ENCODE measurements at places on chromosomes 4 and X.

DNA sequence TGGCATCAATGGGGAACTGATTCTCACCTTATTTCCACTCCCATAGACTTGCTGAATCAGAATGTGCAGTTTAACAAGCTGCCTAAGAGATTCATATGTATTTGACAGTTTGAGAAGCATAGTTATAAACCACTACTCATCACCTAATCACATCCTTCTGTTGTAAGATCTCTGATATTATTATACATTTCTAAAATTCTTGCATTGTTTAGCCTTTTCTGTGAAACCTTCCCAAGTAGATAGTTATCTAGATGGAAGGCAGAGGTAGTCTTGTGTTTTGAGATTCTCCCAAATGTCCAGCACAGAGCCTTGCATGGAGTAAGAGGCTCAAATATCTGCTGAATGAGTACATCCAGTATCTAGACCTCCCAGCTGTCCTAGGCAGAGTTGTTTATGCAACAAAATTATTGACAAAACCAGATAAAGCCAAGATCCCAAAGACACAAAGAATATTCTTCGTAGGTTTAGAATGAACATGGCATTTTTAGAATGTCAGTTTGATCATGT, 227.3 kb downstream of the KDR start:
- DNase-seq = no peak

DNA sequence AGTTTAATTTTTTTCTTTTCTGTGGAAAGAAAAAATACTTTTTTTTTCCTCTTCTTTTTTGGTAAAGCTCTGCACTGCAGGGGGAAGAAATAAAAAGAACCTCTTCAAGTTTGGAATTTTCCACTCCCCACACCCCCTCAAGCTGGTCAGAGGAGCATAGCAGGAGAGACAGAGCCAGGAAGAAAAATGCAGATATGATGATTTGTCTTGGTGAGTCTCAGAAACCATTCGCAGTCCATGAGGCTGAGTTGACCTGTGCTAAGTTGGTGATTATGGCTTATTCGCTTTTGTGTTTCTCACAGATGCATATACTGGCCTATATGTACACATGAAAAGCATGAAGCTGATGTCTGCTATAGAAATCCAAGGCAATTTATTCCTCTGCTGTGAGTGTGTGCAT, 205.9 kb downstream of the LDB2 start:
- DNase-seq = no peak

GRCh38 chrX:151679798-151680402, 15.4 kb upstream of the PRRG3 start:
- DNase-seq = no peak

DNA sequence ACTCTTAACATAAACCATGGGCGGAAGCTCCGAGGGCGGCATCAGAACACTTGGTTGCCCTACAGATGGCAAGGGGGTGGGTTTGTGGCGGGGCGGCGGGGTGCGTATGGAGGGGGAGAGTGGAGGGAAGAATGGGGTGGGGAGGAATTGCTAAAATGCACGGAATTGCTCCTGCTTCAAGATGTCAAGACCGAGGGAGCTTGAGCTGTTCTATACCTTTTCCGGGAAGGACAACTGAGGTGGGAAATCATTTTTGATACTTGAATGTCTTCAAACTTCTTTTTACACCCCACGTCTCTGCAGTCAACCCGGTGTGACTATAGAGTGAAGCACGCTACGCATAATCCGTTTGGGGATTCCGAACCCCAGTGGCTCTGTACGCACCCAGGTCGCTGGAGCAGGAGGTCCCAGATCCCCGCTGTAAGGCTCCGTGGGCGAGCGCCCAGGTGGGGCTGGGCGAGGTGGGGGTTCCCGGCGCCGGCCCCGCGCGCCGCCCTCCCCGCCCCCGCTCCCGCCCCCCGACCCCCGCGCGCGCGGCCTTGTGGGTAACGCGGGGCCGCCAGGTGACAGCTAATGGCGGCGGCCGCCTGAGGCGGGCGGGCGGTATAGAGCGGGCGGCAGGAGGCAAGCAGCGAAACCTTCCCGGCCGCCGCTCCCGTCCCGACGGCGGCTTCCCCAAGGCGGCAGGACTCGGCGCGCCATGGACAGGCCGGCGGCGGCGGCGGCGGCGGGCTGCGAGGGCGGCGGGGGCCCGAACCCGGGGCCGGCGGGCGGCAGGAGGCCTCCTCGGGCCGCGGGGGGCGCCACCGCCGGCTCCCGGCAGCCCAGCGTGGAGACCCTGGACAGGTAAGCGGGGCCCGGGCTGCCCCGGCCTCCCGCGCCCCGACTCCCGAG, at the start of gene MTMR1:
Gene MTMR1, plus strand, starts transcription at position 566 of the 894 bp plus-strand sequence. Its CDS starts 135 bp downstream, at position 701.
- DNase-seq = peak; percentile 35
